NCI-H1436 (cell line): ENCODE measurements at places on chromosomes 1 and 21.
A peak's percentile ranks its signal among the peaks of the same experiment; 100 is the strongest.

- no peak for DNase-seq
Measured at GRCh38 chr1:181089676-181090544, 1.4 kb downstream of the IER5 start.

DNA sequence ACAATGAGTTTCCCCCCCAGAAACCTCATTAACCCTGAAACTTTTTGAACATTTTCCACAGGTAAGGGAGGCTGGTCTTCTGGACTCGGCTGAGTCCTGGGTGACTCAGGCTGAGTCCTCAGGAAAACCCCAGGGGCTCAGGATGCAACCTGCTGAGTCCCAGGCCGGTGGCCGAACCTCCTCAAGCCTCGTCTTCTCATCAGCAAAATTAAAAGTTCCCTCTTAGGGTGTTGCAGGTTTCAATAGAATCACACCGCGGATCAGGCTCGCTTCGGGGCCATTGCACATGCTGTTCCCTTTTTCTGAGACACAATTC, 35.0 kb upstream of the GRHL3 start:
- DNase-seq, result no peak

DNA sequence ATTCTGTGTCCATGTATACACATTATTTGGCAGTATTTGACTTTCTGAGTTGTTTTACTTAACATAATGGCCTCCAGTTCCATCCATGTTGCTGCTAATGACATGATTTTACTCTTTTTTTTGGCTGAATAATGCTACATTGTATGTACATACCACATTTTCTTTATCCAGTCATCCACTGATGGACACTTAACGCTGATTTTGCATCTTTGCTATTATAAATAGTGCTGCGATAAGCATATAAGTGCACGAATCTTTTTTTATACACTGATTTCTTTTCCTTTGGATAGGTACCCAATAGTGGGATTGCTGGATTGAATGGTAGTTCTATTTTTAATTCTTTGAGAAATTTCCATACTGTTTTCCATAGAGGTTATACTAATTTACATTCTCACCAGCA, 255.5 kb downstream of the GPR52 start:
- no peak for DNase-seq

GRCh38 chr1:154353966-154354365, 28.6 kb downstream of the ATP8B2 start:
- DNase-seq, result no peak

DNA sequence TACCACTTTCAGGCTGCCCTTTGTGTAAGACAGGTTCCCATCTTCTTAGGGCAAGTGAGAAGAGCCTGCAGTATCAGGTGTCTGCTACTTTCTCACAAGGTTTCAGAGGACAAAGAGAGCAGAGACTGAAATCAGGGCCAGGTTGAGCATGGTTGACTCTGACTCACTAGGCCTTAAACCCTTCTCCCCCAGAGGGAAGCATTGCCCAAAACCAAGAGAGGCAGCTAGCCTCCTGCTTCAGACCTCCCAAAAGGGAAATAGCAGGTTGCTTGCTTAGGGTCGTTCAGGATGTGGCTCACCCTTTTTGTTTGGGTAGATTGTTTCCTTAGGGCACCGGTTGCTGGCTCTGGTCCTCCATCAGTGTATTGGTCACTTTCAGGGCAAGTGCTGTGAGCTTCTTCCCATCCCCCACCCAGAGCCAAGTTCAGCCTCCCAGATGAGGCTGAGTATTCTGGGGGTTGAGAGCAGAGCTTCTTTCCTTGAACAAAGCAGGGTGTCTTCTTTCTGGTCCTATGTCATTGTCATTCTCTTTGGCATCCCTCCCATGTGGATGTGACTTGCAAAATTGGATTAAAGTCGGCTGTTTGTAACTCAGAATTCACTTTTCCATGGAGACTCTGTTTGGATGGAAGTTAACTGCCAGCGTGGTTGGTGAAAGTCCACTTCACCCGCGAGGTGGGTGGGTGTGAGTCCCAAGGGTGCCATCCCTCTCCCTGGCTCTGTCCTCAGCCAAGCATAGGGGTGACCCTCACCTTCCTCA, 55.5 kb upstream of the GALNT2 start:
- no peak for DNase-seq

GRCh38 chr1:70220015-70220414, 1.2 kb upstream of the SRSF11 start:
- DNase-seq, result no peak

GRCh38 chr1:237012788-237013383, 8.6 kb upstream of the MT1HL1 start:
- no peak for DNase-seq

DNA sequence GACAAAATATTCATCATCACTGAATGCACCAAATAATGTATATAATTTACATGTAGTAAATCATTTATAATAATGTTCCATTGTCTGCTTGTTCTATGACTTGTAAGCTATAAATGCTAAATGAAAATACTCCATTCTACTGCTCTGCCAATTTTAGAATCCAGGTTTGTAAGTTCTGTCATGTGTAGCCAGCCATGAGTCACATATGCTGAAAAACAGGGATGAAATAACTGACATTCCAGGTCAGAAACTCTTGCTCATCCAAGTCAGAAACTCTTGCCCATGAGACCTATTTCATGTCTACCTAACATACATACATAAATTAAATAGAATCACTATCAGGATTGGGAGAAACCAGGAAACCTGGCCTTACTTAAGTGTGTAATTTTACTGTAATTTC, 95.6 kb downstream of the ASH1L start:
- no peak for DNase-seq

- no peak for DNase-seq
Measured at GRCh38 chr1:90723590-90724108, 6.5 kb upstream of the BARHL2 start.

DNA sequence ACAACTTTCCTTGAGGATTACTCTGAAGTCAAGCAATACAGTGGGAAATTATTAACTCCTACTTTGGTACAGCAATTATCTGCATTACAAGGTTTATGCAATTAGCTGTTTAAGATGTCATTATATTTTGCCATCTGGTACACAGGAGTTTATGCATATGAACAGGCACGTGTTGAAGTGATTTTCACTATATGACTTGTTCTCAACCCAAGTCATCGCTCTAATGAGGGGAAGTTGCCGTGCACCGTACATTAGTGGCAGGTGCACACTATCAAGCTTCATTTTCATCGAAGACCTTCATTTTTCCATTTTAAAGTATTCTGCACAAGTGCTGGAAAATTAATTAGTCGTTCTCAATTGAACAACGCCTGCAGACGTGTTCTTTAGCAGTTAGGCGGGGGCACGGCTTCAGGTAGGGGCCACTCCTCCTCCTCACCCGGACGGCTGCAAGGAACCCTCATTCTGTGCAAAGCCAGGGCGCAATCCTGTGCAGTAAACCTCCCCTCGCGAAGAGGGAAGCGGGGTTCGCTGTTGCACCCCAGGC, 39.8 kb upstream of the NFIA start:
- peak; percentile 28 for DNase-seq

- DNase-seq, result no peak
Measured at GRCh38 chr1:156845055-156845952, 13.6 kb downstream of the INSRR start.

DNA sequence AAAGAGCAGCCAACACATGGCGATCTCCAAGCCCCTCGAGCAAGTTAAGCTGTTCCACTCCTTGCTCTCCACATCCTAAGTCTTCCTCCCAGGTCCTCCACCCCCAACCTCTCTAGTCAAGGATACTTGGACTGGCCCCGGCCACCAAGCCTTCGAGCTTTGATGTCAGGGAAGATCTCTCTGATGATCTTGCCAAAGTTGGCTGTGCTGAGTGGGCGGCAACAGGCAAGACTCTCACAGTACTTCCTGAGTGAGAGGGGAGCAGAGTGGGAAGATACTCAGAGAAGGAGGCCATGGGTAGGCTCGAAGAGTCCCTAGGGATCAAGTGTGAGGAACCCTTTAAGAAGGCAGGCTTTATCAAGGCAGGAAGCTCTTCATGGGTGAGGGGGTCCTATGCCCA, 2.8 kb downstream of the RFX5 start:
- DNase-seq, result no peak

DNA sequence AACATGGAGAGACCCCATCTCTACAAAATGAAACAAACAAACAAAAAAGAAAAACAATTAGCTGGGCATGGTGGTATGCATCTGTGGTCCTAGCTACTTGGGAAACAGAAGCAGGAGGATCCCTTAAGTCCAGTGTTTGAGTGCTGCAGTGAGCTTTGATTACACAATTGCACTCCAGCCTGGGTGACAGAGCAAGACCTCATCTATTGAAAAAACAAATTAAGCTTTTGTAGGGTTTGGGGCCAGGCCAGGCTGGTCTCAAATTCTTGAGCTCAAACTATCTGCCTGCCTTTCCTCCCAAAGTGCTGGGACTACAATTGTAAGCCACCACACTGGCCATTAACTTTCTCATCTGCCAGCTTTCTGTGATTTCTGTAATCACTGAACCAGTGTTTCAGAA, 27.2 kb downstream of the NIPAL3 start:
- no peak for DNase-seq

GRCh38 chr1:151377150-151377884, 4.8 kb upstream of the SELENBP1 start:
- no peak for DNase-seq

DNA sequence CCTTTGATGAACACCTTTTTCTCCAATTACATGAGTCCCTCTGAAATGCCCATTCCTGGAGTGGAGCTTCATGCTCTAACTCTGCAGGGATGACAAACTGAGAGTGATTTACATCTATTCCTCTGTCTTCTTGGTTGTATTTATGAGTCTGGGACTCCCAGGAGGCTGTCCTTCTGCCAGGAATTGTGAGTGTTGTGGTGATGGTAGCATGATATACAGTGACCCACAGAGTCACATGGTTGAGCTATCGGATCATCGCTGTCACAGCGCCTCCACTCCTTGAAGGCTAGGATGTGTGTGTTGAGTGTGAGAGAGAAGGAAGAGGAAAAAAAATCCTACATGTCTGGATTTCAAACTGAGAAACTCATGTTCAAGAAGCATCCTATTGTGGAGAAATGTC, 163.4 kb upstream of the CACNA1E start:
- no peak for DNase-seq

GRCh38 chr1:232553050-232553754, 76.7 kb downstream of the SIPA1L2 start:
- no peak for DNase-seq

- DNase-seq, result no peak
Measured at GRCh38 chr1:101130673-101131072, 105.1 kb upstream of the DPH5 start.

DNA sequence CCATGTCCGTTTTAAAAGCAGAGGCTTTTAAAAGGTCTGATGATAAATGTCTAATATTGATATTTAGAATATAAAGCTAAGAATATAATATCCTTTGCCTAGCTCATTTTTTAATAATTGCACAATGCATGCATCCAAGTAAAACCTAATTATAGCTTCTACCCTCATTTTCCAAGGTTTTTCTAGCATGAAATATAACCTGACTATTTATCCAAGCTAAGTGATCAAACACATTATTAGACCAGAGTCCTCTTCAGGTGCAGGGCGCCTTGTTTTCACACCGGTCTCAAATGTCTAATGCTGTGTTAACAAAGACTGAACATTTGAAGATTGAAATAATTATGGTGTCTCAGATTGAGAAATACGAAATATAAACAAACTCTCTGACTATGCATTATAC, 648.9 kb upstream of the CXADR start:
- DNase-seq, result peak; percentile 46

- no peak for DNase-seq
Measured at GRCh38 chr1:229714964-229715603, 89.0 kb downstream of the URB2 start.

DNA sequence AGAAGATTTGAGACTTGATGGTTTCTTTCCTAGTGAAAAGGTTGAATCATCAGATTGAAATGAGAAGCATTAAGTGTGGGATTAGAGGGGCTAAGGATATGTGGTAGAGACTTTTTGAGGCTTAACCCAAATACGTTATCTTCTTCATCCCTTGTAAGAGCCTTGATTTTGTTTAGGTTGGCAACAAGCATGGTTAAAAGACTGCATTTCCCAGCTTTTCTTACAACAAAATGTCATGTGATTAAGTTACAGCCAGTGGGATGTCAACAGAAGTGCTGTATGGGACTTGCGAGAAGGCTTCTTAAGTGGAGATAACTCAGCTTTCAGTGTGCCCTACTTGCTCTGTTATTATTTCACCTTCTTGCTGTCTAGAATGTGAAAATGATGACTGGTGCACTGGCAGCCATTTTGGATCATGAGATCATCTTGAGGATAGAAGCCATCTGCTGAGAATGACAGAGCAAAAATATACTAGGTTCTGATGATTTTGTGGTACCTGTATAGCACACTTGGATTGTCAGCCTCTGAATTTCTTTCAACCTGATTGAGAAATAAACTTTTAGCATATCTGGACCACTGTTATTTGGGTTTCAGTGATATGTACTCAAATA, 41.3 kb upstream of the GNG12 start:
- DNase-seq, result no peak

GRCh38 chr1:107896936-107897335, 68.0 kb downstream of the VAV3 start:
- DNase-seq, result no peak

DNA sequence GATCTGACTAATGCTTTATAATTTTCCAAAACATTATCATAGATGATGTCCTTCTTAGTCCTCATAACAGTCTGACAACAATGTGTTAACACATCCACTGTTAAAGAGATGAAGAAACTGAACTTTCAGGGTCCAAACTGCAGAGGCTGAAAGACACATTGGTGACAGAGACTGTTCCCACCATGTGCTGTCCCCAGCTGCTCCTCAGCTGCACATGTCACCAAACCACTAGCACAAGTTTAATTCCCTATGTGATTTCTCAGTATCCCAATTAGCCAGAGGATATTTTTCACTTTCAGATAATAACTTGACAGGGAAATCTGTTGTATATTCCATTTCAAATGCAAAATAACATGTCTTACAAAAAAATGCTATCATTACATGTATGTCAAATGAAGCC, 24.6 kb downstream of the LAMC2 start:
- no peak for DNase-seq

- DNase-seq, result no peak
Measured at GRCh38 chr1:2890221-2890850, 88.8 kb upstream of the TTC34 start.

DNA sequence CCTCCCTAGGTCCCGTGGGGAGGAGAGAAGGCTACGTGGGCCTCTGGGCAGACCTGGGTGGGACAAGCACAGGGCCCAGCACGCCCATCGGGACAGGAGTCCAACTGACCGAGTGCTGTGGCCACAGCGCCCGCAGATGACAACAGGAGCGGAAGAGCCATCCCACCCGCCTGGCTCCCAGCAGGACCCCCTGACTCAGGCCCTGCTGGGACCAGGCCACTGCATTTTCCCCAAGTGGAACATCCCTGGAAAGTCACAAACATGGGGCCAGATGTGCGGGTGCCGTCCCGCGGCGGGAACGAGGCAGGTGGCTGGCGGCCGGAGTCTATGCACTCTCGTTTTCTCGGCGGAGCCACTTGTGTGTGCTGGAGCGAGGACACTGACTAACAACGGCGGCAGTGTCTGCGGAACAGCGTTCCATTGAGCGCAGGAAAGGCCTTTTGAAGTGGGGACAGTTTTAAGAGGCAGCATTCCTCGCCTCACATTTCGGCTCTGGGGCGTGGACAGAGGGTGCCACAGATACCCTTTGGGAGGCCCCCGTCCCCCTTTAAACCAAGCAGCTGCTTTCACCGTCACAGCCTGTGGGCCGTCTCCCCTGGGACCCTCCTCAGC, 93.7 kb upstream of the ARHGEF16 start:
- DNase-seq, result no peak
